LHCN-M2 (cell line): ENCODE measurements at places on chromosomes 12 and 14. TPM values are rescaled to one million over a fixed set of nuclear protein-coding genes. Genes with fewer than 3 reads are reported as not detected.

GRCh38 chr12:38983117-38983571 is 77.8 kb upstream of the CPNE8 start:
- DNase-seq: no peak

DNA sequence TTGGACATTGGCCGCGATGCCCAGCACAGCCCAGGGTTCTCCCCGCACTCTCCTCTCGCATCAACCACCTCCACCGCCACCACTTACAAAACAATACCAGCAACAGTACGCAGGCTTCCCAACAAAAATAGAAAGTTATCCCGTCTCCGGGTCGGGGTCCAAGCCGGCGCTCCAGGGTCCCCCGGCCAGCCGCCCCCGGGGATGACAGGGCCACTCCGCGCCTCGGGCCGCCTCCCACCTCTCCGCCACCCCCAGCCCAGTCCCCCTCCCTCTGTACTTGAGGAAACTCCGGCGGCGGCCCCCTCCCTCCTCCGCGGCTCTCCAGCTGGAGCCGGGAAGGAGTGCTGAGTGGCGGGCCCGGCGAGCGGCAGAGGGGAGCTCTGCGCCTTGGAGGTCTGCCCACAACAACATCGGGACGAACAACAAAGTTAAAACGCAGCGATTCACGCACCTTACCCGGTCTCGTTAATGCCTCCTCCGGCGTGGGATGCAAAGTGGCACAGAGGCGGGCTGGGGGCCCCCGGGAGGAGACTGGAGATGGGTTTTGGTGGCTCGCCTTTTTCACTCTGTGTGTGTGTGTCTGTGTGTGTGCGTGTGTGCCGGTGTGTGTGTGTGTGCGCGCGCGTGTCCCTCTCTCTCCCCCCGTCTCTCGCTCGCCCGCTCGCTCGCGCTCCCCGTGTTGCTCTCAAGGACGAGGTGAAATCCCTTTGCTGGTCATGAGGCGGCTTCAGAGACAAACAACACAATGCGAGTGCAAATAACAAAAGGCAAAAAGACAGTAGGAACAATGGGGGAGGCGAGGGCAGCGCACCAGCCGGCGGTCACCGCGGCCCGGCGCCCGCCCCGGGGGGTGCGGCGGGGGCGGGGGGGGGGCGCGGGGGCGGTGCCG is 386.8 kb downstream of the BCAT1 start:
- DNase-seq: peak; percentile 64

The ABCC9 gene
- 0.23 and 0.26 TPM in 2 replicates for total RNA-seq

DNA sequence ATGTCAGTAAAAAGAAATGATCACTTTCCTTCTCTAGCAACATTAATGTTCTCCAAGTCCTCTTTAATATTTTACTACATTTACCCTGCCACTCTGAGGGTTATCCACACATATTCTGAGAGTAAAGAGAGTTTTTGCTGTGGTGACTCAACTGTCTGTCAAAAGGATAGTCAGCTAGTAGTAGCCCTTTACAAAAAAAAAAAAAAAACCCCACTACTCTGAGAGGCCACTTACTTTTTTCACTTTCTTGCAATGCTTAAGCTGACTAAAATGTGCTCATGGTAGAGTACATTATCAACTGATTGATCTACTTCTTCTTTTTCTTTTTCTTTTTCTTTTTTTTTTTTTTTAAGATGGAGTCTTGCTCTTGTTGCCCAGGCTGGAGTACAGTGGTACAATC is 27.6 kb upstream of the PPM1A start:
- no peak for DNase-seq

- DNase-seq: no peak
Measured at GRCh38 chr12:45986641-45987339, 3.6 kb downstream of the SCAF11 start.

The TAS2R13 gene
- 0.06 and 0.63 TPM in 2 replicates for total RNA-seq

The SLC38A2 gene
- total RNA-seq: 427 and 497 TPM in 2 replicates

The IGFBP6 gene
- total RNA-seq: 178 and 231 TPM in 2 replicates

DNA sequence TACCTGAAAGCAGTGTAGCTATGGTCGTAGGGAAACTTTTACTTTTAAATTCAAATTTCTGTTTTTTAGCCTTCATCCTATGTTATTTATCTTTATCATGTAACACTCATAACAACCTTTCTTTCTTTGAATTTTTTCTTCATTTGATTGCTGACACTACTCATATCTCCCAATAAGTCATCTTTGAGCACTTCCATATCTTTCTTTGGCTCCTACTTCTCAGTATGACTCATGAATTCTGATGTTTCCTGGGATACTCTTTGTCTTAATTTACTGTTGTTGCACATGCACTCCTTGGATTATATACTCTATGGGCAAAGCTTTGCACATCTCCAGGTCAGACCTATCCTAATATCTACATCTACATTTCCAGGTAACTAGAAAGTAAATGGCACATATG is 18.1 kb upstream of the IAPP start:
- peak; percentile 23 for DNase-seq

DNA sequence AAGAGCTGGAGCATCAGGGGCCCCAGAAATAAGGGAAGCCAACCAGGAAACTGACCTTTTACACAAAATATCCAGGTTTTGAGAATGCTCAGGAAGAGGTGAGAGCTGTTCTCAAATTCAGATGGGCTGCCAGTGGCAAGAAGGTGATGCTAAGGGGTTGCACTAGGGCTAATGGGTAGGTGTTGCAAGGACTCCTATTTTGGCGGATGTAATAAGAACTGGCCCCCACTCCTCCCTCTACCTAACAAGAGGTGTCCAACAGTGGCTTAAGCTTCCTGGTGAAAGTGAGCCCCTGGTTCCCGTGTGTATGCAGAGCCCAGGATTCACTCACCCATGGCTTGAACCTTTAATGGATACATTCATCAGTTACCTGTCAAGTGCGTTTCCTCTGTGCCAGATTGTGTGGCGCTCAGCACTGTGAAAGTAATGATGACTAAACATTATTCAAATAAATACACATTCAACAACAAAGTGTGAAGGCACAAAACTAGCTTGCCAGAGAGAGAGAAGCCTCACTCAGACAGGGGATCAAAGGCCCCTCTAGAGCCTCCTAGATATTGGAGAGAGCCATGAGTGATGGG is 705 bp upstream of the CHGA start:
- no peak for DNase-seq

DNA sequence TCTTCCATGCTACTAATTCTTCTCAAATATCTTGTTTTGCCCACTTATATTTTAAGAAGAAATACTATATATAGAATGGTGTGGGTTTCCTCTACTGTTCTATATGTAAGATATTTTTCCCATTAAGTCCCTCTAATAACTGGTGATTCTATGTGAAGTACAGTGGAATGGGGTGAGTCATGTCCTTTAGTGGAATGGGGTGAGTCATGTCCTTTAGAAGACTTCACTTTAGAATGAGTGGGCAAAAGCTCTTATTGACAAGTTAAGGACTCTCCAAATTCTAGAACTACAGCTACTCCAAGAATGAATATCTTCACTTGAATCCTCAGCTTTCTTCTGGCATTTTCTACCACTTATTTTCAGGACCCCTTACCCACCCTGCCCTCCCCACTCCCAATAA is 349.9 kb downstream of the ETNK1 start:
- DNase-seq: peak; percentile 89

The LGR5 gene
- total RNA-seq: 0.06 TPM in 2 replicates

The BICDL1 gene
- not detected in 2 replicates for total RNA-seq

The HPD gene
- 0.26 and 0.75 TPM in 2 replicates for total RNA-seq

DNA sequence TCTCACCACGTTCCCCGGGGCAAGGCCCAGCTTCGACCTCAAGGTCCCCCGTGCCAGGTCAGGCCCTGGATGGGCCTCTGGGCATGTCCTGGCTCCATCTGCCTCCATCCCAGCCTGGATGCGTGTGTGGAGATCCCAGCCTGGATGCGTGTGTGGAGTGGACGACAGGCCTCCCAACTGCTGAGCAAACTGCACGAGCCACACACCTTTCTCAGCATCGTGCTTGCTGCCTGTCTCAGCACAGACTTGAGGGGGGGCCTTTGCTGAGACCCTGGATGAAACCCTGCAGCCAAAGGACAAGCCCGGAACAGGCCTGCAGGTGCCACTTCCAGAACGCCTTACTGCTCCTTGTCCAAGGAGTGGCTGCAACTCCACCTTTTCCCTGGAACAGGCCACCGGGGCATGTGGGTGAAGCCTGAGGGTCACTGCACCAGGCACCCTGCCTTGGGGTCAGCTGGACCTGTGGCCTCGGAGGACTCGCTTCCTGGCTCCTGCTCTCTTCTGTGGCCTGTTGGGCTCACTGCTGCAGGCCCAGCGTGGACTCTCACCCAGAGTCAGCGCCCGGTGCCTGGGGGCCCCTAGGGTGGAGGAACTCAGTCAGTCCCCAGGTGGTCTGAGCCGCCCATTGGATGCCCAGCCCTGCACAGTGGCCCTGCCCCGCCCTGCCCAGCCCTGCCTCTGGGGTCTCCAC is 176.0 kb downstream of the KIF26A start:
- DNase-seq: no peak

GRCh38 chr12:101743242-101743641 is 4.0 kb upstream of the SYCP3 start:
- DNase-seq: no peak

DNA sequence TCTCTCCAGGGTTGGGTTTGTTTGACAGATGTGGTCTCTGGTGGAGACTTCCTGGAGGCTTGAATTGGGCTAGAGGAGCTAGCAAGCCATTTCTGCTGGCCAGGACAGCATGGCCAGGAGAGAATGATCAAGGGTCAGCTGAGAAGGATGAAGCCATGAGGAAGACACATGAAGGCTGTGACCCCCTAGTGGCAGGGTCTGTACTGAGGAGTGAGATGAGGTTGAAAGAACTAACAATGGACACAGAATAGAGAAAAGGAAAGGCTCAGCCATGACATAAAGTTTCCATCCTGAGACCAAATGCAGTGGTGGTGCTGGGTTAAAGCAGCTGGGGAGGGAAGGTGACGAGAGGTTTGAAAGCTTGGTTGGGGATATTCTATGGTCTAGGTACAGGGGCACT is 89.9 kb downstream of the NT5DC3 start:
- DNase-seq: no peak

The SMIM41 gene
- total RNA-seq: not detected in 2 replicates

- DNase-seq: no peak
Measured at GRCh38 chr12:98483621-98484503, 31.5 kb upstream of the TMPO start.

- DNase-seq: no peak
Measured at GRCh38 chr12:8081251-8081920, 688 bp upstream of the NECAP1 start.

- DNase-seq: no peak
Measured at GRCh38 chr14:72978856-72979255, 48.0 kb downstream of the ZFYVE1 start.

The EMC9 gene
- total RNA-seq: 25.2 and 25.6 TPM in 2 replicates

The MANSC1 gene
- 0.23 and 0.26 TPM in 2 replicates for total RNA-seq

- DNase-seq: no peak
Measured at GRCh38 chr12:93166541-93167307, 211.0 kb upstream of the NUDT4 start.
